Right kidney (tissue), 9 donors: ENCODE measurements at places on chromosomes 13 and 19.

GRCh38 chr19:35904311-35905068, 2.2 kb downstream of the HCST start:
- no peak for DNase-seq

DNA sequence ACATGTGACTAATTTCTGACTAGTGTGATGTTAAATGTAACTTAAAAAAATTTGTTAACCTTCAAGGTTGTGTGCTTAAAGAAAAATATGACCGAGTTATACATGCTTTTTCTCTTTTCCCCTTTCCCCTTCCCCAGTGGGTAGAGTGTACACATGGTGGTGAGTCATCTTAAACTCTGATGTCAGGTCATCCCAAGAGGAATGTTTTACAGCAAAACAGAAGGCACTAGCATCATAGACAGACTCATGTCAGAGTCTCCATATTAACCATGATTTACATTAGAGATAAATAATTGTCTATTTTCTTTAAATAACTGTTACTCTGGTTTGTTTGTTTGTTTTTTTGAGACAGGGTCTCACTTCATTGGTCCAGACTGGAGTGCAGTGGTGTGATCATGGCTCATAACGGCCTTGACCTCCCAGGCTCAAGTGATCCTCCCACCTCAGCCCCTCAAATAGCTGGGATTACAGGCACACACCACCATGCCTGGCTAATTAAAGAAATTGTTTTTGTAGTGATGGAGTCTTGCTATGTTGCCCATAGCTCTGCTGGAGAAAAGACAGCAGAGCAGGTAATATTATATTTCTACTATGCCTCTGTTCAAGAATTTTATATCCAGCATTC, 160.4 kb upstream of the PCDH9 start:
- no peak for DNase-seq

DNA sequence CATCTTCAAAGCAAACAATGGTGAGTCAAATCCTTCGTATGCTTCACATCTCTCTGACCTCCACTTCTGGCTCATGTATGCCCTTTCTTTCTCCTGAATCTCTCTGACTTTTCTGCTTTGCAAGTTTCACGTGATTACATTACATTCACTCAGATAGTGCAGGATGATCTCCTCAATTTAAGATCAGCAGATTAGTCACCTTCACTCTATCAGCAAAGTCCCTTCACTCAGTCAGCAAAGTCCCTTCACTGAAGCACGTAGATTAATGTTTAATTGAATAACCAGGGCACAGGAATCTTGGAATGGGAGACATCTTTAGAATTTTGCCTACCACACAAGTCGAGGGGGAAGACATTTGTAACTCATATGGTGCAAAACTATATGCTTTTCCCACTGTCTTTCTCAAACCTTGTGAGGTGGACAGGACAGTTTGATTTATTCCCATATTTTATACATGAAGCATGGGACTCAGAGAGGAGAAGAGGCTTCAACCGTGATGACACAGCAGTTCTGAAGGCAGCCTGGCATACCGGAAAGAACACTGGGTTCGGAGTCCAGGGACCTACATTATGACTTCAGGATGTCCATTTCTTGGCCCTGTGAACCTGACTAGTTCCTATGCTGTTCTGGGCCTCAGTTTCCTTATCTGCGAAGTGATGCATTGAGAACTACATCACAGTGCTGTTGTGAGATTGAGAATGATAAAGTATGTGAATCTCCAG, 23.3 kb downstream of the SIGLECL1 start:
- no peak for DNase-seq

DNA sequence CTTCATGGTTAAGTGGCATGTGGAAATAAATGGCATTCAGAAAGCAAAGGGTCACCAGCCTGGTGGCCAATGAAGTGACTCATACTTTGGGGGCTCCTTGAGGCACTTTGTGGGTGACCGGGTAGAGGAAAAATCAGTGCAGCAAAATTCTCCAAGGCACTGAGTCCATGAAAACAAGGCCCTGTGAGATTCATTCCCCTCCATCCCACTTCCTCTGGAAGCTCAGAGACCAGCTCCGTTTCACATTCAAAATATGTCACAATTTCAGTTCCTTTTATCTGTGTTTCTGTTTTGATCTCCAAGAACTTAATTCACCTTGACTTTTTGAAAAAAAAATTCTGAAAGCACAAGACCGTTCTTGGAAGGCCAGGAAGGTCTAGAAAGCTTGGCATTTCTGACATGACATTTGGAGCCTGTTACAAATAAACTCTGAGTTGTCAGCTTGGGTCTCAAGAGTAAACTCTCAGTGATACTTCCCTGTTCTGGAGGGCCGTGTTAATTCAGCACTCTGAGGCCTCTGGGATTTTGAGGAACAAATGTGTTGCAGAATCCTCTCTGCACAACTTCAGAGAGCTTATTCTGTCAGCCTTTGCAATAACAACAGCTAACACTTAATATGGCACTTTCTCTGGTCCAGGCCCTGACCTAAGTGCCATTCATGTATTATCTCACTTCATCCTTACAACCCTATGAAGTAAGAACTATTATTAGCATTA, 6.8 kb downstream of the CYSLTR2 start:
- no peak for DNase-seq

DNA sequence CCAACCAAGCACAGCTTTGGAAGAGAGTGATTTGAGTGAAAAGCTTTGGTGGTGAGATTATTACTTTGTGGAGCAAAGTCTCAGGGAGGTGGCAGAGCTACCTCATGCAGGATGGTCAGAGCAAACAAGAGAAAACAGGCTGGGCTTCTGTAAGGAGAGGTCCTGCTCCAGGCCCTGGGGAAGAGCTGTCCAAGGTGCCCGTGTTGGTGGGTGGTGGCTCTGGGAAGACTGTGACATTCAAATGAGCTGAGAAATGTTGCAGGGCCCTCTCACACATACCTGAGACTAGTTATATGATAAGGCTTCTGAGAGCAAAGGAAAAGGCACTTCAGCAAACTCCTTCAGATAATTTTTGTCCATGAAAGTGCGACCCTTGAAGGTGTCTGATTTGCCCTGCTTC, 205.5 kb upstream of the SOX21 start:
- no peak for DNase-seq

GRCh38 chr13:96837809-96838208, 156.5 kb downstream of the OXGR1 start:
- no peak for DNase-seq

GRCh38 chr13:73741111-73741510, 393.1 kb downstream of the KLF12 start:
- no peak for DNase-seq

- no peak for DNase-seq
Observed at GRCh38 chr19:37943480-37943879, 36.5 kb downstream of the SIPA1L3 start.

GRCh38 chr13:75334634-75335447, 147.1 kb downstream of the TBC1D4 start:
- DNase-seq: no peak

DNA sequence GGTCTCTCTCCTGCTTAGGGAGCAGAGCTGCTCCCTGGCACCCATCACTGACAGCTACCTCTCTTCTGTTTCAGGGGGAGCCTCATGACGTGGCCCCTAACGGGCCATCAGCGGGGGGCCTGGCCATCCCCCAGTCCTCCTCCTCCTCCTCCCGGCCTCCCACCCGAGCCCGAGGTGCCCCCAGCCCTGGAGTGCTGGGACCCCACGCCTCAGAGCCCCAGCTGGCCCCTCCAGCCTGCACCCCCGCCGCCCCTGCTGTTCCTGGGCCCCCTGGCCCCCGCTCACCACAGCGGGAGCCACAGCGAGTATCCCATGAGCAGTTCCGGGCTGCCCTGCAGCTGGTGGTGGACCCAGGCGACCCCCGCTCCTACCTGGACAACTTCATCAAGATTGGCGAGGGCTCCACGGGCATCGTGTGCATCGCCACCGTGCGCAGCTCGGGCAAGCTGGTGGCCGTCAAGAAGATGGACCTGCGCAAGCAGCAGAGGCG, 23.2 kb upstream of the NCCRP1 start:
- no peak for DNase-seq

- no peak for DNase-seq
Observed at GRCh38 chr13:100594731-100595130, 6.1 kb upstream of the GGACT start.

DNA sequence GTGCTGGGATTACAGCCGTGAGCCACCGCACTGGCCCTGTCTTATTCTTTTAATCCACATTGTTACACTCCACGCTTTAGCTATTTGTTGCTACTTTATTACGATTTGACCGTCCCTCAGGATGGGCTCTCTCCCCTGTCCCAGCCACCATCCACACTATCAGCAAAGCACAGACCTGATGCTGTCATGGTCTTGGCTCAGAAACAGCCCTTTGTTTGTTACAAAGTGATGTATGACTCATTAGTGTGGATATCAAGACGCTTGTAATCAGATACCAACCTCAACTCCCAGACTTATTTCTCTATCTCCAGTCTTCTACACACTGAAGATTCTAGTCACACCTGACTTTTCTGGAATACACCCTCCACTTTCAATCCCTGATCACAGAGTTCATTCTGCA, 84.6 kb upstream of the FREM2 start:
- no peak for DNase-seq

- no peak for DNase-seq
Observed at GRCh38 chr13:25821776-25822175, 230.0 kb downstream of the SHISA2 start.

GRCh38 chr13:37918751-37919150, 49.2 kb upstream of the TRPC4 start:
- DNase-seq: no peak

DNA sequence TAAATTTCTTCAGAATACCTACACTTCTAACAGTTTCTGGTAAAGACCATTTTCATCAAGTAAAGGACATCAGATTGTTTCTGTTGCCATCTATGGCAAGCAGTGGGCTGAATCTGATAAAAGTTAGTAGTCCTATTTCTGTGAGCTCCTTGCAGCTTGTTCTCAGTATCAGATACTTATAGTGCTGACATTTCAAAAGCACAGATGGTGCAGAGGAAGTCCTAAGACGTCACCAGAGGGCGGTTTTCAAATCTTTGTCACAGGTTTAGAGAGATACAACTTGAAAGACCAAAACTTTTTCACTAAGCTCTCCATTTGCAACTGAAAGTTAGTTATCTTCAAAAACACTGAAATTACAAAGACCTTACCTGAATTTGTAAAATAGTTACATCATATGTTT, 719.8 kb downstream of the SLITRK1 start:
- no peak for DNase-seq

GRCh38 chr19:16860118-16860517, 28.7 kb upstream of the F2RL3 start:
- DNase-seq: no peak

- peak; percentile 55 for DNase-seq
Observed at GRCh38 chr19:21856773-21857514, 21.0 kb upstream of the ZNF43 start.

GRCh38 chr13:40790154-40790616, 774 bp downstream of the SLC25A15 start:
- DNase-seq: no peak

DNA sequence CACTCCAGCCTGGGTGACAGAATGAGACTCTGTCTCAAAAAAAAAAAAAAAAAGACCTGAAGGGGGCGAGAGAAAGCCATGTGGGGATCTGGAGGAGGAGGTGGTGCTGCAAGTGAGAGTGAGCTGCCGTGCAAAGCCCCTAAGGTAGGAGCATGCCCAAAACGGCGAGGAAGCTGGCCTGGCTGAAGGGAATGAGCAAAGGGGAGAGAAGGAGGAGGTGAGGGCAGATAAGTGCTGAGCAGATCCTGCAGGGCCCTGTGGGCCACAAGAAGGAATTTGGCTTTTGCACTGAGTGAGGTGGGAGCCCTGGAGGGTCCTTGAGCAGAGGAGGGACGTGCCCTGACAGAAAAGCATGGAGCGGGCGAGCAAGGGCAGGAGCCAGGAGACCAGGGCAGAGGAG, 19.4 kb upstream of the ADGRE5 start:
- DNase-seq: no peak

DNA sequence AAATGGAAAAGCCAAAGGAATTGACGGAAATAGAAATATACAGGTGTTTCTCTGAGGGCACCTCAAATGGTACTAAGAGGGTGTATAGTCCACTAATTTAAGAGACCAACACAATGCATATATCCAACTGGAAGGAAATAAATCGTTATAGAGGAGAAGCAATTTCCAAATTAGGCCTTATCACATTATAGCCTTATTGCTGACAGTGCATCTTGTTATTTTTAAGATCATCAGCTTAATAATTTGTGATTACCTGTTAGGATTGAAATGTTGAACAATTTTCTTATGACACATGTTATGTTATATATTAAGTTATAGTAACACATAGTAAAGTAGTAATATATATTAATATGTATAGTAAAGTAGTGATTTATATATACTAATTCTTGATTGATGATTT, 915.7 kb upstream of the PCDH9 start:
- DNase-seq: no peak

DNA sequence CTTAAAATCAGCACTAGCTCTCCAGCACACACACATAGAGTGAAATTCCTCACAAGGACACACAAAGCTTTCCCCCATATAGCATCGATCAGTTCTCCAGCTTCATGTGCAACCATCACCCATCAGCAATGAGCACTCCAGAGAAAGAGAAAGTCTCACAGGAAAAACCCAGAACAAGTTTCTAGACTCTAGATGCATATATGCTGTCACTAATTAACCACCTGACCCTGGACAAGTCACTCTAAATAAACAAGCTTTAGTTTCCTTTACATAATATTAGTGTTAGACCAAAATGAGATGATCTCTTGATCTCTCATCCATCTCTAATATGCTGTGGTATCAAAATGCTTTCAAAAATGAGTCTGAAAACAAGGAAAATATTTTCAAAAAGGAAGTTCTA, 81.2 kb downstream of the TBC1D4 start:
- no peak for DNase-seq

DNA sequence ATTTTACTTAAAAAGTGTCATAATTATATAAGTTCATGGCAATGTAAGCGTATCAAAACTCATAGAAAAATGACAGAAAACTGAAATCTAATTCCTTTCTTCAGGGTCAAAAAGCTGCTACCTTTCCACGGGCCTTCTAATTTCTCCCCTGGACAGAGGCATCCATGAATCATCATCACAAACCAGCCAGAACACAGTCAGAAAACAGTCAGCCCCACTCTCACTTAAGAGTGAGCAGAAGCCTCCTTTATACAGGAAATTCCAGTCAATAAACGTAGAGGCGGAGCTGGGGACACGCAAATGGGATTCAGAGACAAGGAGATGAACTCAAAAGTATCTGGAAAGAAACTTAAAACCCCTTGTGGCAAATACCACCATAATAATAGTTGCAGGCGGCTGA, 54.2 kb upstream of the ABCC4 start:
- no peak for DNase-seq
